WTC11 (cell line): ENCODE measurements at places on chromosomes 1 and 21. TPM values are rescaled to one million over a fixed set of nuclear protein-coding genes. Genes with fewer than 3 reads are reported as not detected.

GRCh38 chr1:31248276-31248675 lies 8.6 kb upstream of the NKAIN1 start:
- H3K27me3 ChIP-seq = no peaks in the 10 kb centered on the region; the same call in 1 of the 2 replicates
- no peak overlapping the region for H3K4me3 ChIP-seq
- H3K27ac ChIP-seq = no peak overlapping the region
- H3K4me1 ChIP-seq = no peaks in the 10 kb centered on the region
- H3K36me3 ChIP-seq = no peaks in the 10 kb centered on the region

The SPRR2G gene
- not detected in 3 replicates for total RNA-seq

GRCh38 chr1:32335790-32336590 lies at the start of gene MARCKSL1:
MARCKSL1 (minus strand) TSS chr1:32336233; CDS start chr1:32336033, 200 bp downstream.
- peak within 1 kb of the TSS; percentile 96 for H3K27ac ChIP-seq
- H3K4me1 ChIP-seq = peaks cover 44% of the 10 kb centered on the region
- peak; percentile 82 for DNase-seq
- peaks cover 16% of the 10 kb centered on the region for H3K27me3 ChIP-seq
- H3K4me3 ChIP-seq = peak within 1 kb of the TSS; percentile 95
- H3K36me3 ChIP-seq = peaks cover 31% of the 10 kb centered on the region

DNA sequence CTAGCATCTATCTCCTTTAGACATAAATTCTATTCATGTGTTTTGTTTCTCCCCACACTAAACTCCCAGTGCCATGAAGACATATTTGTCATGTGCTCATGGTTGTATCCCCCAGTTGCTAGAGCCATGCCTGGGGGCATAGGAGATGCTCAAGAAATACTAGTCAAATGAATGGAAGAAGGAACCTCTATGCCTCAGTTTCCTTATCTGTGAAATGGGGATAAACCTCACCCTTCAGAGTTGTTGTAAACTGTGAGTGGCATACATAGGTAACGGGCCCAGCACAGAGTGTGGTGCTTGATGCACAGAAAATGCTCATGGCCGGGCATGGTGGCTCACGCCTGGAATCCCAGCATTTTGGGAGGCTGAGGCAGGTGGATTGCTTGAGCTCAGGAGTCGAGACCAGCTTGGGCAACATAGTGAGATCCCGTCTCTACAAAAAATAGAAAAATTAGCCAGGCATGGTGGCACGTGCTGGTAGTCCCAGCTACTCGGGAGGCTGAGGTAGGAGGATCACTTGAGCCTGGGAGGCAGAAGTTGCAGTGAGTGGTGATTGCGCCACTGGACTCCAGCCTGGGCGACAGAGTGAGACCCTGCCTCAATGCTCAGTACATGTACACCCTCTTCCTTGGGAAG lies 8.7 kb downstream of the LDLRAD2 start:
- peaks cover 4% of the 10 kb centered on the region for H3K4me1 ChIP-seq
- peaks cover 3% of the 10 kb centered on the region; the same call in 1 of the 2 replicates for H3K36me3 ChIP-seq
- DNase-seq = no peak
- no peaks in the 10 kb centered on the region for H3K27me3 ChIP-seq

DNA sequence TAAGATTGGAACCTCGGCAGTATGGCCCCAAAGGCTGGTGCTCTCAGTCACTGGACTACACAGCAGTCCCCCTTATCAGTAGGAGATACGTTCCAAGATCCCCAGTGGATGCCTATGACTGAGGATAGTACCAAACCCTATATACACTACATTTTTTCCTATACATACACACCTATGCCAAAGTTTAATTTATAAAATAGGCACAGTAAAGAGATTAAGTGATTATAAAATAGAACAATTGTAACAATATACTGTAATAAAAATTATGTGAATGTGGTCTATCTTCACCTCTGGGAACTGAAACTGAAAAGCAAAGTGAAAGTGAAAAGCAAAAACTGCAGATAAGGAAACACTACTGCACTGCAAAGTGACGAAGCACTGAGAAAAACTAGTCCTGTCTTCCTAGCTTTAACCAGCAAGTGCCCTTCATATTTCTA lies 96.8 kb downstream of the INTS7 start:
- H3K27ac ChIP-seq = no peak overlapping the region
- H3K4me3 ChIP-seq = no peak overlapping the region
- no peaks in the 10 kb centered on the region for H3K27me3 ChIP-seq
- H3K36me3 ChIP-seq = peaks cover 16% of the 10 kb centered on the region
- peaks cover 6% of the 10 kb centered on the region for H3K4me1 ChIP-seq

- H3K4me3 ChIP-seq = no peak overlapping the region
- H3K4me1 ChIP-seq = peaks cover 7% of the 10 kb centered on the region
- no peak overlapping the region for H3K27ac ChIP-seq
These were observed 41.2 kb downstream of the PCP4 start for GRCh38 chr21:39908265-39908923.

GRCh38 chr1:214018386-214019268 lies 30.9 kb downstream of the PROX1 start:
- H3K36me3 ChIP-seq = no peaks in the 10 kb centered on the region
- no peaks in the 10 kb centered on the region for H3K27me3 ChIP-seq
- H3K4me1 ChIP-seq = peaks cover 39% of the 10 kb centered on the region
- no peak overlapping the region for H3K27ac ChIP-seq
- DNase-seq = no peak
- no peak overlapping the region for H3K4me3 ChIP-seq

DNA sequence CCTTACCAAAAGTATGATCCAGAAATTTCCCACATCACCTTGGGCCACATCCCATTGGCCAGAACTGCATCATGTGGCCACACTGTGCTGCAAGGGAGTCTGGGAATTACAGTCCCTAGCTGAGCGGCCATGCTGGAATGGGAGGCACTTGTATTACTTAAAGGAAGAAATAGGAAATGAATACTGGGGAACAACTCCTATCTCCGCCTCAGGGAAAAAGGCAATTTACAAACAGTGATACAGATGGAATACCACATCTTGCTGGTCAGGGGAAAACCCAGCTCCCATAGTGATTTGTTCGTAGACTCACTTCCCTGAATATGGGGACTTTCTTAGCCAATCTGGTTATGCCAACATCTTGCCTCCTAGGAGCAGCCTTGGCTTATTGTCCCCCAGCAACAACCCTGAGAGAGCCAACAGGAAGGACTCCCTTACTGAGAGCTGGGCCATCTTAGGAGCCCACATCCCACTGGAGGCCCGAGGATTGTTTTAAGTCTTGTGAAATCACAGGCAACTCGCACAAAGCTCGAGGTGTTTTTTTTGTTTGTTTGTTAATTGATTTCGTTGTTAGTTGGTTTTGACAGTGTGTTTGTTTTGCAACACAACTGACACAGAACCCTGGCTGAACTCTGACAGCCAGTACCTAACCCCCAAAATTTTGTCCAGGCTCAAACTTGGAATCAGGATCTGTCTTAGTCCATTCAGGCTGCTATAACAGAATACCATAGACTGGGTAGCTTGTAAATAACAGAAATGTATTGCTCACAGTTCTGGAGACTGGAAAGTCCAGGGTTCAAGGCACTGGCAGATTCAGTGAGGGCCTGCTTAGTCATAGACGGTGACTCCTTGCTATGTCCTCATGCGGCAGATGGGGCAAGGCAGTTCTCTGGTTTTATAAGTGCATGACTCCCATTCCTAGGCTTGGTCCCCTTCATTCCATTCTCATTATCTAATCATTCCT lies 14.9 kb downstream of the CDA start:
- peaks cover 5% of the 10 kb centered on the region for H3K4me1 ChIP-seq
- H3K36me3 ChIP-seq = peaks cover 3% of the 10 kb centered on the region
- no peak overlapping the region for H3K27ac ChIP-seq
- DNase-seq = no peak

DNA sequence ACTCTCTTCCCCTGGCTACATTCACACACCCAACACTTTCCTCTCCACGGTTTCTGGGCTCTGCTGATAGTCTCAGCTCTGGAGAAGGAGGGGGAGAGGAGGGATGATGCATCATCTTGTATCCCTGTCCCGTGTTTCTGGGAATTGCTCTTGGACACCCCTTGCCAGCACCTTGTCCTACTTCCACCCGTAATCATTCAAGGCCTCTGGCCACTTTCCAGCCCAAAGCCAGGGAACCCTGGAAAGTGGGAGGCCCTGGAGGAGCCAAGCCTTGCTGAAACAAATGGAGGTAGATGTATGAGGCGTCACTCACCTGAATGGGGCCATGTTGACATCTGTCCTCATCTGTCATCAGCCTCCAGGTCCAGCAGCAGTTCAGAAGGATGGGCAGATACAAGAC lies 4.4 kb downstream of the PLEKHO1 start:
- peaks cover 19% of the 10 kb centered on the region for H3K4me1 ChIP-seq
- peaks cover 7% of the 10 kb centered on the region for H3K27me3 ChIP-seq
- no peak overlapping the region for H3K4me3 ChIP-seq
- peaks cover 47% of the 10 kb centered on the region for H3K36me3 ChIP-seq
- H3K27ac ChIP-seq = no peak overlapping the region
- DNase-seq = no peak

DNA sequence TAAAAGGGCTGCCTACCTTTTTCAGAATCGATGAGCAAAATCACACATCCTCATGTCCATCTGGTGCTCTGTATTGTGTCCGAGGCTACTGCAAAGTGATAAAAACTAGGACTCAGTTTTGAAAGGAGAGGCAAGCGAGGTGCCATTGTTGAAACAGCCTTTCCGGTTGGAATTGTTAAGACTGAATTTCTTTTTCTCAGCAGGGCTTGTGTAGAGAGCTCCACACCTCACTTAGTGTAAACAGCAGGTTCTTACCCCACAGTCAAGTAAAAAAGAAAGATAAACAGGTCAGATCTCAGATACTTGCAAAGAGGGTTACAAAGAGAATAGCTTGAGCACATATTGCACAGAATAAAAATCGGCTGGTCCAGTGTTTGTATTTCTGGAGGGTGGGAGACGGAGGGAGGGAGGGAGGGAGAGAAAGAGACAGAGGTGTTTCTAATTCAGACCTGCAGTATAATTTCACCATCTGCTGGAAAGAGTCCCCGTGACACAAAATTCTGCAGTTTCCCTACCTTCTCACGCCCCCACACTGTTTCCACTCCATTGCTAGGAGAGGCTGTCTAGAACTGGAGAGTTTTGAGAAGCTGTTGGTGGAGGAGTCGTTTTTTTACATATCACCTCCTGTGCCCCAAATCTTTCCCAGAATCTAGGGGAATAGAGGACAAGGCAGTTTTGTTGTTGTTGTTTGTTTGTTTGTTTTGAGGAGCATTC lies 82.5 kb downstream of the EDEM3 start:
- peaks cover 62% of the 10 kb centered on the region for H3K4me1 ChIP-seq
- H3K27me3 ChIP-seq = no peaks in the 10 kb centered on the region
- no peak overlapping the region for H3K4me3 ChIP-seq
- no peak for DNase-seq
- H3K27ac ChIP-seq = peak overlapping the region; percentile 79
- H3K36me3 ChIP-seq = no peaks in the 10 kb centered on the region

GRCh38 chr1:27992276-27992675 lies 32.5 kb downstream of the XKR8 start:
- H3K27ac ChIP-seq = no peak overlapping the region
- H3K4me3 ChIP-seq = no peak overlapping the region
- no peak for DNase-seq
- no peaks in the 10 kb centered on the region for H3K27me3 ChIP-seq
- H3K36me3 ChIP-seq = peaks cover 56% of the 10 kb centered on the region

DNA sequence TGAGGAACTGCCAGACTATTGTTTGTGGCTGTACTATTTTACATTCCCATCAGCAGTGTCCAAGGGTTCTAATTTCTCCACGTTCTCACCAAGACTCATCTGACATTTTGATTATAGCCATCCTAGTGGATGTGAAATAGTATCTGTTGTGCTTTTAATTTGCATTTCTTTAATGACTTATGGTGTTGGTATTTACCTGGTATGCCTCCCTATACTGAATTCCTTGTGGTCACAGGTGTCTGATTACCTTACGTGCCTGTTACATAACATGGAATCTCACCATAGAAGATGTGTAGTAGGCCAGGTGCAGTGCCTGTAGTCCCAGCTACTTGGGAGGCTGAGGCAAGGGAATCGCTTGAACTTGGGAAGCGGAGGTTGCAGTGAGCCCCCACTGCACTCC lies 13.5 kb downstream of the ZYG11A start:
- no peak for DNase-seq
- H3K27me3 ChIP-seq = no peaks in the 10 kb centered on the region
- H3K4me1 ChIP-seq = peaks cover 3% of the 10 kb centered on the region; the same call in 1 of the 2 replicates
- H3K27ac ChIP-seq = no peak overlapping the region

DNA sequence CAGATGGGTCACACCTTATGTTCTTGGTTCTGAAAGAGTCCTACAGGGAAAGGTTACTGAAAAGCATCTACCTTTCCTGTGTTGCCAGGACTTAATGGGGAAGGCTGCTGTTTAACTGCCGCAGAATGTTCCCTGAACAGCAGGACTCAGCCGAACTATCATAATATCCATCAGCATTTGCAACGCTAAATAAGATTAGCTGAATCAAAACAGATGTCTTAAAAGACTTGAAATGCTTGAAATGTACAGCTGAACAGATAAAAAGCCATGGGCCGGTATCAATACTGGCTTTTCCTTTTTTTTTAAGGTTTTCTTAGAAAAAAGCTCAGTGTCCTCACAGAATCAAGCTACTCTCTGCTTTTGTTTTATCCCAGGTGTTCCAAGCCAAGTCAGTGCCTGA lies 19.7 kb upstream of the ATP13A2 start:
- H3K27me3 ChIP-seq = no peaks in the 10 kb centered on the region
- H3K4me1 ChIP-seq = peaks cover 4% of the 10 kb centered on the region; the same call in 1 of the 2 replicates
- H3K27ac ChIP-seq = no peak overlapping the region
- H3K4me3 ChIP-seq = no peak overlapping the region

The C1orf87 gene
- total RNA-seq = 0.16 to 0.30 TPM (median 0.22 TPM) in 3 replicates

- H3K4me3 ChIP-seq = no peak overlapping the region
- H3K36me3 ChIP-seq = no peaks in the 10 kb centered on the region
These were observed 22.7 kb downstream of the PIGM start for GRCh38 chr1:160009081-160009480.

GRCh38 chr1:178940068-178940765 lies 69.3 kb upstream of the ANGPTL1 start:
- peaks cover 14% of the 10 kb centered on the region for H3K4me1 ChIP-seq
- no peak overlapping the region for H3K27ac ChIP-seq
- H3K27me3 ChIP-seq = no peaks in the 10 kb centered on the region

DNA sequence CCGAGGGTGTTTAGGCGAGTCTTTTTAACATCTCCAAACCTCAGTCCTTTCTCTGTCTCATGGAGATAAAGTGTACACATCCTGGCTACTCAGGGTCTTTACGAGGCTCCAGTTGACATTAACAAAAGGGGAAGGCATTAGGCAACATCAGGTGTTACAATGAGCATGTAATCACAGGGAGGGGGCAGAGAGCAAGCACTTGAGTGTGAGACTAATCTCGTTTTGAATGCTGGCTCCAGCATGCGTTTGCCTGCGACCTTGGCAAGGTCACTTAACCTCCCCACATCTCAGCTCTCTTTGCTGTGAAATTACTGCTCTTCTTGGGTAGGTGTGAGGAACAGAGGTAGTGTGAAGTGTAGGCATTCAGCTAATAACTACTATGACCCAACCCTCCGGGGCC lies 3.1 kb downstream of the TNNT2 start:
- H3K4me1 ChIP-seq = peaks cover 58% of the 10 kb centered on the region
- no peaks in the 10 kb centered on the region for H3K36me3 ChIP-seq
- H3K4me3 ChIP-seq = no peak overlapping the region
- peaks cover 7% of the 10 kb centered on the region; the same call in 1 of the 2 replicates for H3K27me3 ChIP-seq

The NPHS2 gene
- total RNA-seq = not detected in 3 replicates

GRCh38 chr1:48923116-48923515 lies 146.4 kb upstream of the BEND5 start:
- no peaks in the 10 kb centered on the region for H3K36me3 ChIP-seq
- H3K27me3 ChIP-seq = peaks cover 5% of the 10 kb centered on the region
- no peak overlapping the region for H3K4me3 ChIP-seq

The OR2L2 gene
- 0.05 TPM in 1 of 3 replicates, not detected in the others for total RNA-seq

The NBPF20 gene
- total RNA-seq = 0.44 to 0.69 TPM (median 0.66 TPM) in 3 replicates

The LAPTM5 gene
- total RNA-seq = 1.3 to 1.5 TPM (median 1.3 TPM) in 3 replicates

The CLCA1 gene
- 0.07 to 0.14 TPM (median 0.11 TPM) in 3 replicates for total RNA-seq

The CCDC185 gene
- total RNA-seq = not detected in 3 replicates

GRCh38 chr1:204477036-204477740 lies 17.4 kb downstream of the PIK3C2B start:
- H3K27me3 ChIP-seq = no peaks in the 10 kb centered on the region; the same call in 1 of the 2 replicates
- no peaks in the 10 kb centered on the region for H3K36me3 ChIP-seq
- no peak overlapping the region for H3K4me3 ChIP-seq
- peak overlapping the region; percentile 76; the same call in 1 of the 2 replicates for H3K27ac ChIP-seq
- DNase-seq = no peak
- H3K4me1 ChIP-seq = peaks cover 67% of the 10 kb centered on the region
